ENCODE measurements at places on chromosomes 3 and 15.

- no peak for DNase-seq
Observed at GRCh38 chr15:37880835-37881153, 53.6 kb upstream of the TMCO5A start.

DNA sequence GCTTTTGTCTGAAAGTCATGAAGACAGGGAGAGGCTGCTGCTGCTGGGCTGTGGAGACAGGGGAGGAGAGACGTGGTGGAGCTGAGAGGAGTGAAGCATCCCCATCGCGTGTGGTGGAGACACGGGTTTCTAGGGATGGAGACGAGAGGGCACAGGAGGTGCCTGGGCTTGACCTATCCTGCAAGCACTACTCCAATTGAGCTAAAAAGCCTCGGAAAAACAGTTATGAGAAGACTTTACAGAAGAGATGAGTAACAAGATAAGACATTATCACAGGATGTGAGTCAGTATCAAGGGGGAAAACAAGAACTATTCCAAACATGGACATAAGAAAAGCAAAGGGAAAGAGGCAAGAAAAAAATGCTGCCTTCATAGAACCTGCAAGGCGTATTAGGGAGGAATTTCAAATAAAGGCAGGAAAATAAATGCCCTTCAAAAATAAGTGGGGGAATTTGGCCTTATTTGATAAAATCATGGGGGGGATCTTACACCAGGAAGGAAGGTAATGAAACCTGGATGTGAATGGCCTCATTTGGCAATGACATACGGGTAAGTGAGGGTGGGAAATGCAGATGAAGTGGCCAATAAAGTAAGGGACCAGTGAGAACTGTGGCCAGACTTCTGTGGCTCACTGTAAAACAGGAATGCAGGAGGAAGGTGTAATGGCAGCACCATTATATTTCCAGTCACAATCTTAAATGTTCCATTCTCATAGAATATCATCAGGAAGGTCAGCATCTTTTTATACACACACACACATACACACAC lies 97.9 kb downstream of the PLD1 start:
- DNase-seq = no peak

DNA sequence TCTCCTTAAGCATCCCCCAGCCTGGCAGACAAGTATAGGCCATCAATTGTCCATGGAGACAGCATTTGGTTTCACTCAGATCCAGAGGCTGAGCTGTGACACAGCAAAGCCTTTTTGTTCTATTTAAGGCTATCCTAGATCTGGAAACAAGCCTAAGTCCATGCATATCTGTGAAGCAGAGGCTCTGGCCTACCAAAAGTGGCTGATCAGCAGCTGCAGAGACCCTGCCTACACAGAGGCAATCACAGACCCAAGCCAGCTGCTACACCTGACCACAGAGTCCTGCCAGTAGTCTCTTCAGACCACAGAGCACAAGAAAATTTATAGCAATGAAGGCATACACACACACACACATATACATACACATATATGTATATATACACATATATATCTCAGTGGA lies 501.7 kb upstream of the ARPP21 start:
- no peak for DNase-seq

DNA sequence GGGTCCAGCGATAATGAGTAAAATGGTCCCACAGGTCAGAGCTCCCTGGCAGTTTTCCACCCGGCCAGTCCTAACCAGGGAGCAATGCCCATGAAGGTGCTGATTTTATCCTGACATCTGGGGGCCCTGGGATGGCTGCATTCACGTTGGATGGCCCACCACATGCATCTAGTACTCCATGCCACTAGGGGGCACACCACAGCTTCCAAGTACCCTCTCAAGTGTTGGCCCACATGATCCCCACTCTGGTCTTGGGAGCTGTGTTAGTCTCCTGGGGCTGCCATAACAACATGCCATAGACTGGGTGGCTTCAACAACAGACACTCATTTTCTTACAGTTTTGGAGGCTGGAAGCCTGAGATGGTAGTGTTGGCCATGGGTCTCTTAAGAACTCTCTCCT lies 225.5 kb downstream of the SLCO3A1 start:
- no peak for DNase-seq

GRCh38 chr3:122974764-122975162 lies 52.8 kb downstream of the SEMA5B start:
- DNase-seq = no peak

DNA sequence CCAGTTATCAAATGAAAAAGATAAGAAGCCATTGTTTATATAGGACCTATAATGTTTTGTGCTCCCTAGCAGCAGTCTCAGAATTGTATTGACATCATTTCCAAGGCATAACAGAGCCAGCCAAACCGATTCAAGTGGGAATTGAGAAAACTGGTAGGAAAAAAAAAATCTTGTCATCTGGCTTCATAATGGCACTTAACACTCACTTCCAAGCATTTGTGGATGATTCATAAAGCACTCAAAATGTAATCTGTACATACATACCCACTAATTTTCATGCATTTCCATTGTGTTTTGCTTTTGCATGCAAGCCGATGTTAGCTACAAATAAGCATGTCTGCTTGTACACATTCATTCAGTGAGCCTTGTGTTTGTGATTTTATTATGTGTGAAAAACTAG lies 18.6 kb upstream of the TRPC1 start:
- DNase-seq = no peak

DNA sequence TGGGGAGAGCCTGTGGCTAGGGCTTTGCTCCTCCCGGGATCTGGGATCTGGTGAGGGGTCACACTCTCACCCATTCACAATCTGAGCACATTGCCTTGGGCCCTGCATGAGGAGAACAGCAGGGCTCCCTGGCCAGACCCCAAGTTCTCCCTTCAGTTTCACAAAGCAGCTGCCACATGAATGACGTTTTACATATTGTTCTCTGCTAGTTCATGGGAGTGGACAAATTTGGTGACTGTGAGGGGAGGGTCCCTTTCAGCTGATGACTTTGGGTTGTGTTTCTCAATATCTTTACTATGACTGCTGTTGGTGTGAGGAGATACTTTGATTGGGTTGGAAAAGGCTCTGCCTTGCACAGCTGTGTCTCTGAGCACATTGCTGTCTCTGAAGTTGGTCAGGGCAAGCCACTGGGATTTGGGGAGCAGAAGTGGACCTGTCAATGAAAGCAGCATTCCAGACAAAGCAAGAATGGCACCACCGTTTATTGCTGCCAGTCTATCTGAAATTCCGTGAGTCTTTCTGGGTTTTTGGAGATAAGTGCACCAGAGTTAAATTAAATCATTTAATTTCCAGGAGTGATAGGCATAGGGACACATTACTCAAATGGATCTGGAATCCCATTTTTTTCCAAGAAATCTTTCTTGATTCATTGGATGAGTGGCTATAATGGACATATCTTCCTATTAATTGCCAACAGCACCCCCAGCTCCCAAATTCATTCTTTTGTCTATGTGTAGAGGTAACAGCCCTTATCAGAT lies 10.3 kb downstream of the TIMP4 start:
- no peak for DNase-seq

- no peak for DNase-seq
Observed at GRCh38 chr3:99186016-99186415, 284.5 kb upstream of the DCBLD2 start.

Data from activated T-helper 1 cell treated with anti-CD3 and anti-CD28 coated beads, Interleukin-2, amount 50 U/mL, for 16 hours (primary cell).